Fibroblast of skin of right quadriceps (primary cell): ENCODE measurements at places on chromosomes 3 and 15.

- peak; percentile 30 for DNase-seq
Observed at GRCh38 chr15:35115155-35115725, 30.1 kb upstream of the NANOGP8 start.

- DNase-seq: no peak
Observed at GRCh38 chr15:84714821-84715220, 1.1 kb downstream of the SEC11A start.

DNA sequence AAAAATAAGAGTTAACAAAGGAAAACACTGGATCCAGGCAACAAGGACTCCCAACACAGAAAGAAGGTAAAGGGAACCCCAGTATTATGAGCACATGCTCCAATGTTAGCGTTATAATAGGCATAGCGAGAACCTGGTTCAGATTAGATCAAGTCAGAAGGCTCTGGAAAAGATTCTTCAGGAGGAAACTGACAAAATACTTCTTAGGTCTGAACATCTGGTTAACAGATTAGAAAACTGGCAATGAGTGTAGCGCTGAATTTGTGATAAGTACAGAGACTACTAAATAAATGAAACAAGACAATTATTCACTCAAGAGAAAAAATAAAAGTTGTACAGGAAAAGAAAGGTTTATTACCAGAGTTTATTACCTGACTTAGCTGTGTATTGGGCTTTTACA, 146.1 kb downstream of the DPH6 start:
- DNase-seq: no peak

DNA sequence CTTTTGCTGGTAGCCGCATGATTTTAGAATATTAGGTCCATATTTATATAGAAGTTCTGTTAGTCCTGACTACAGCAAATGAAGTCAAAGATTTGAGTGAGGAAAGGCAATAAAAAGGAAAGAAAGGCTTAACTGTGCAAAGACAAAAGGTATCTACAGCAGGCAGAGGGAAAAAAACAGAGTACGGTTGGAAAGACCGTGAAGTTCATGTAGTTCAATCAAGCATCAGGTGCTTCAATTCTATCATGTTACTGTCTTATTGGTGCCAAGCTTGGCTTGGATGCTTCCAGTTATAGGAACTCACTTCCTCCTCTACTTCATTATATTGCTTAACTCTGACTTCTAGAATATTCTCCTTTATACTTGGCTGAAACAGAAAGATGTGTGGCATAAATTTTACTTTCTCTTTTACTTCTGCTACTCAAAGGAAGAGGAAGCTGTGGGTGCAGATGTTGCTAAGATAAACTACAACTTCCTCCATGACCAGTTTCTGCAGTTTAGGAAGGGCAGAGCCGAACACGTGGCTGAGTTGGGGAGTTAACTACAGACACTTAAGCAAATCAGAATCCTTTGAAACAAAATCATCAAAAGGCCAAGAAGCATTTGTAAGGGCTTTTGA, 72.6 kb upstream of the ZBED2 start:
- DNase-seq: no peak

DNA sequence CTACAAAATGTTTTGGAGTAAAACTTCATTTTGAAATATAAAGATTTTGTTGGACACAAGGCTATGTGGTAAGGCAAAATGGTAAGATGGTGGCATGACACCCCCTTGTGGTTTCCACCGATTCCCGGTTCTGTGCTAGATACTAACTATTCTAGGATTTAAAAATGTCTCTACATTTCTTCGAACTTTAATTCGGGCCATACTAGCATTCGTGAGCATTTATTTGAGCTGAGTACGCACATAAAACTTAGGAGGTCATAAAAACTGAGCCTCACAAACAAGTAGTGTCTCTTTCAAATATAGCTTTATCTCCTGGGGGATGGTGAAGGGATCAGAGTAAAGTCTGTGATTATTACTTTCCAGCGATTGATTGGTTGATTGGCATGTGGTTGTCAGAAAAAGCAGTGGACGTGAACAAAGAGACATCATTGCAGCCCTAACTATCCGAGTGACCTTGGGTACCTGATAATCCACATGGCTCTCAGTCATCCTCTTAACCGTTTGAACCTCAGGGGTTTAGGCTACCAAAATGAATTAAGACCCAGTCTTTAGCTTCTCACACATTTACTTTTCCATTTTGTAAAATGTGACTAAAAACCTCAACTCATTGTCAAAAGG, 1.1 kb upstream of the ZNF639 start:
- DNase-seq: peak; percentile 48

- no peak for DNase-seq
Observed at GRCh38 chr15:70479056-70479455, 284.3 kb downstream of the UACA start.

GRCh38 chr3:125961289-125961589, 7.7 kb upstream of the ROPN1B start:
- DNase-seq: no peak
